ENCODE measurements at places on chromosomes 11 and 22.

- no peak for DNase-seq
These were observed 25.3 kb downstream of the PARVA start for GRCh38 chr11:12402691-12403120.

DNA sequence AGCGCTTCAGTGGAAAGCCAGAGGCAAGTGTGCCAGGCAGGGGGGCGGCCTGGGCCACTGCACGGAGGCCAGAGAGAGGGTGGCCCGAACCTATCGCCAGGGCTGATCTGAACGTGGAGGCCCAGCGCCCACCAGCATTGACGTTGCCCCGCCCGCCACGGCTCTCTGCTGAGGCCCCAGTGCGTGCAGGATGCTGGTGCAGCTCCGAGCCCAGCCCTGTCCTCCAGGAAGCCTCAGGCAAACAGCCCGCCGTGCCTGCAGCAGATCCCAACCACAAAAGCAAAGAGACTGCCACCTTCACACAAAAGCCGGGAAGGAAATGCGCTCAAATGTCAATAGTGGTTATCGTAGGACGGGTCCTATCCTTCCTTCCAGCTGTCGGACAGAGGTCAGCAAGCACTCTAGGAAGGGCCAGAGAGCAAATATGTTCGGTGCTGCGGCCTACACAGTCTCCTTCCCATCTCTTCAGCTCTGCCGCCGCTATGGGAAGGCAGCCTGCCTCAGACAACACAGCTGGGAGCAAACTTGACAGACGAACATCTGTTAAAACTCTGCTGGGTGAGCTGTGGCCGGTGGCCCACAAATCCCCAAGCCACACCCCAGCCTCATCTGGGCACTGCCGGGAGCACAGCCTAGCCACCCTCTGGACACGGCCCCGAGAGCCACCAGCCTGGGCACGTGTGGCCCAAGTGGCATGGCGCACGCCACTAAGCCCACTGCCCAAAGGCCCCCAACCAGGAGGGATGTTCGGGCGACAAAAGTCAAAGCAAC lies 146.2 kb downstream of the CRYBB2 start:
- no peak for DNase-seq

GRCh38 chr22:41070665-41071331 lies 21.6 kb upstream of the EP300 start:
- no peak for DNase-seq

GRCh38 chr11:45777127-45777969 lies 27.6 kb upstream of the SLC35C1 start:
- DNase-seq: no peak

GRCh38 chr22:26527574-26528465 lies 15.5 kb upstream of the TFIP11 start:
- no peak for DNase-seq

GRCh38 chr11:62145261-62145871 lies 21.6 kb downstream of the INCENP start:
- DNase-seq: no peak

GRCh38 chr22:46045459-46046298 lies 68.7 kb upstream of the WNT7B start:
- no peak for DNase-seq

- DNase-seq: no peak
These were observed 653 bp downstream of the IL18BP start for GRCh38 chr11:71999362-71999761.

- no peak for DNase-seq
These were observed 111.4 kb upstream of the SORL1-AS1 start for GRCh38 chr11:121563900-121564822.

DNA sequence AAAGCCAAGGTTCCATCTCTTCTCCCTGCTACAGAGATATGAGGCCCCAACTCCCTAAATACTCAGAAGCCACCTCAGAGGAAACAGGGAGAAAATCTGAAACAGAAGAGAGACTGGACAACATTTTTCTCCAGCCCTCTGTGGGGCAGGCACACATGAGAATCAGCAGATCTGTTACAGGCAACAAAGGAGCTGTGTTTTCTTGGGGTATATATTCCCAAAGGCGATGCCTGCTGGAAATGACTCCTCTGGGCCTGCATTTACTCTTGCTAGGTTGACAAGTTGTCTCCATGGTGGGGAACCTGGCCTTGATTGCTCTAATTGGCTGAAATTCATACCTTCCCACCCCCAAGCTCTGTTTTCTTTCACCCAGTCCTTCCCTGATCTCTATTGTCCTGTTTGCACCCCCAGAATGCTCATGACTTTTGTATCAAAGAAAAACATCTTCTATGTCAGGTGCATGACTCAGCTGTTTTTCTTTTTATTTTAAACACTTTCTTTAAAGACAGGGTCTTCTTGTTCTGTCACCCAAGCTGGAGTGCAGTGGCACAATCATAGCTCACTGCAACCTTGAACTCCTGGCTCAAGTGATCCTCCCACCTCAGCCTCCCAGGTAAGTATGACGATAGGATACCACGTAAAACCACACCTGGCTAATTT lies 23.5 kb upstream of the P2RY6 start:
- no peak for DNase-seq

GRCh38 chr11:70305501-70305900 lies 35.0 kb downstream of the PPFIA1 start:
- DNase-seq: no peak

DNA sequence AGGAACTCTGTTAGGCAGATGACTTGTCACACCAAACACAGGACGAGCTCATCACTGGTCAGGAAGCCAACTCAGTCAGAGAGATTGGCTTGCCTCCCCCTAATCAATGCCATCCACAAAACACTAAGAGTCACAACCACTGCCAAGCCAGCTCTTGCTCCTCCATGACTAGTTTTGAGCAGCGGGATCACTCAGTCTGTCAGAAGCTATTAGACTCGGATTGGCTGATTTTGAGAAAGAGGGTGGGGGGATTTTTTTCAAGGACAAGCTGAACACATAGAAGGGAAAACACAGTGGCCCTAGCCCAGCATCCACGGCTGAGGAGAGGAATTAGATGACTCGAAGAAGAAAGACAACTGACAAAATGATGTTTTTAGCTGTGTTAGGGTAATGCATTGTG lies 55.9 kb downstream of the SEZ6L start:
- DNase-seq: no peak

- no peak for DNase-seq
These were observed 25.9 kb downstream of the HIRA start for GRCh38 chr22:19405652-19406051.

GRCh38 chr11:109424901-109425300 lies 2.9 kb downstream of the C11orf87 start:
- DNase-seq: no peak

- peak; percentile 79 for DNase-seq
These were observed 2.6 kb upstream of the VWCE start for GRCh38 chr11:61297746-61298145.

Measured in brain pericyte (primary cell).